ENCODE measurements at places on chromosomes 7 and 10. TPM values are rescaled to one million over a fixed set of nuclear protein-coding genes. Genes with fewer than 3 reads are reported as not detected.

The VAX1 gene
- total RNA-seq: not detected

The CFTR gene
- total RNA-seq: not detected

DNA sequence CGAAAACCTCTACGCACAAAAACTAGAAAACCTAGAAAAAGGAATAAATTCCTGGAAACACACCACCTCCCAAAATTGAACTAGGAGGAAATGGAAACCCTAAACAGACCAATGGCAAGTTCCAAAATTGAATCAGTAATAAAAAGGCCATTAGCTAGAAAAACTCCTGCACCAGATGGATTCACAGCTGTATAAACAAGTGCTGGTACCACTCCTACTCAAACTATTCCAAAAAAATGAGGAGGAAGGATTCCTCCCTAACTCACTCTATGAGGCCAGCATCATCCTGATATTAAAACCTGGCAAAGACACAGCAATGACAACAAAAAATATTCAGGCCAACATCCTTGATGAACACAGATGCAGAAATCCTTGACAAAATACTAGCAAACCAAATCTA lies 228.2 kb downstream of the CHRM2 start:
- H3K27ac ChIP-seq: no peak overlapping the region
- H3K4me3 ChIP-seq: no peak overlapping the region
- no peak for DNase-seq

DNA sequence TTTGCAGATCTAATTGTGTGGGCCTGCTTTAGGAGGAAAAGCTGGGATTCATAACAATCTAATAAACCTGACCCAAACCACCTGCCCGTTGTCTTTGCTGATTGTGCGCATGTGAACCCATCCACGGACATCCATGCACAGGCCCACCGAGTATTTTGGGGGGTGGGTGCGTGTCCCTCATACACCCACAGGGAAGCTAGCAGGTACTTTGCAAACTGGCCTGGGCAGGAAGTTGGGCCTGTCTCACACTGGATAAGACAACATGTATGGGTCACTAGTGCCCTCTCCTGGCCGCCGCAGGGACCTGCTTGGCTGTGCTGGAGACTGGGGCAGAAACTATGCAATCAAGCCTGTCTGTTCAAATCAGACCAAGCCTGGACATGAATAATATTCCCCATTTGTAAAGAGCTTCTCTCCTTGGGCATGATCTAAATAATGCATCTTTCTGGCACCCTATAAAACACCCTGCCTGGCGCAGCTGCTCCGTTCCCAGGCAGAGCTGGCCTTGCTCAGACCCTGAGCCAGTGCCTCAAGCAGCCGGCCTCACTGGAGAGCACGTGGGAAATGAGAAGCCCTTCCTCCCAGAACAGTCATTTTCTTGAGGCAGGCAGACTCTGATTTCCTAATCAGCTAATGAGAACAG lies 15.8 kb downstream of the ECHDC3 start:
- H3K27me3 ChIP-seq: peaks cover 7% of the 10 kb centered on the region
- no peak overlapping the region for H3K4me3 ChIP-seq
- H3K4me1 ChIP-seq: no peaks in the 10 kb centered on the region
- H3K36me3 ChIP-seq: no peaks in the 10 kb centered on the region
- no peak overlapping the region for H3K27ac ChIP-seq

GRCh38 chr10:48494073-48494472 lies 110.8 kb downstream of the ARHGAP22 start:
- no peak overlapping the region for H3K27ac ChIP-seq
- H3K4me3 ChIP-seq: no peak overlapping the region
- peak; percentile 48 for DNase-seq
- peaks cover 12% of the 10 kb centered on the region for H3K27me3 ChIP-seq

DNA sequence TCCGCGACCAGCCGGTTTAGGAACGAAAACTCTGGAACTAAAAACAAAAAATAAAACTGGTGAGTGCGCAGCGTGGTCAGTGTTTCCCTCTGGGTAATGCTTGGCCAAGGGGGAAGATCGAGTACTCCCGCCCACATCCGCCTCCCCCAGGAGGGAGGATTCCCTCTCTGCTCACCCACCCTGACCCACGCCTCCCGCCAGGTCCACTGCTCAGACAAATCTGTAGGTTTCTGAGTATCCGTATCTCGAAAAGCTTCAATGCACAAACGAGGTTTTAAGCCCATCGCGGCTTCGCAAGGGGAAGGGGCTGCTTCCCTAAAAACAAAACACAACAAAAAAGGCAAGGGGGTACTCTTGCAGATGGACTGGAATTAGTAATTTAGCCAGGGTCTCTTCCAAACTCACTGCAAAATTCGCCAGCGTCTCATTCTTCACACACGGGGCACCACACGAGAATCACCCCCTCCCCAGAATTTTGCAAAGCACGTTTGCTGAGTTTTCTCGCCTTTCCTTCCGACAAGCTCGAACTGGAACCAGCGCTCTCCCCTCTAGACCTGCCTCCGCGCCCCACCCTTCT lies 75.2 kb downstream of the INSIG1 start:
- no peak for DNase-seq
- peaks cover 79% of the 10 kb centered on the region for H3K27me3 ChIP-seq
- peak overlapping the region; percentile 40 for H3K27ac ChIP-seq
- peaks cover 1% of the 10 kb centered on the region for H3K36me3 ChIP-seq
- peaks cover 31% of the 10 kb centered on the region for H3K4me1 ChIP-seq
- no peak overlapping the region for H3K4me3 ChIP-seq

- H3K27me3 ChIP-seq: peaks cover 49% of the 10 kb centered on the region
- no peaks in the 10 kb centered on the region for H3K36me3 ChIP-seq
- DNase-seq: no peak
Observed at GRCh38 chr7:93006480-93007095, 111.2 kb downstream of the SAMD9 start.

DNA sequence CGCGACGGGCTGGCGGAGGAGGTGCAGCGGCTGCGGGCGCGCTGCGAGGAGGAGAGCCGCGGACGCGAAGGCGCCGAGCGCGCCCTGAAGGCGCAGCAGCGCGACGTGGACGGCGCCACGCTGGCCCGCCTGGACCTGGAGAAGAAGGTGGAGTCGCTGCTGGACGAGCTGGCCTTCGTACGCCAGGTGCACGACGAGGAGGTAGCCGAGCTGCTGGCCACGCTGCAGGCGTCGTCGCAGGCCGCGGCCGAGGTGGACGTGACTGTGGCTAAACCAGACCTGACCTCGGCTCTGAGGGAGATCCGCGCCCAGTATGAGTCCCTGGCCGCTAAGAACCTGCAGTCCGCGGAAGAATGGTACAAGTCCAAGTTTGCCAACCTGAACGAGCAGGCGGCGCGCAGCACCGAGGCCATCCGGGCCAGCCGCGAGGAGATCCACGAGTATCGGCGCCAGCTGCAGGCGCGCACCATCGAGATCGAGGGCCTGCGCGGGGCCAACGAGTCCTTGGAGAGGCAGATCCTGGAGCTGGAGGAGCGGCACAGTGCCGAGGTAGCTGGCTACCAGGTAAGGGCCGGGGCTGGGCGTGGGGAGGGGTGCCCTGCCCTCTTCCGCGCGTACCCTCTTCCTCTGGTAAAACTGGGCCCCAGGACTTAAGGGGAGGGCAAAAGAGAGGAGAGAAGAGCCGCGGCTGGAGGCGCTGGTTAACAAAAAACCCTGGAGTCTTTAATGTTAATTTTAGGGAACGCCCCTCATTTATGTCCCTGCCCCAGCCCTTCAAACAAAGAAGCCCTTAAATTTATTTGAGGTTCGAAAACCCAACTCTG lies 987 bp downstream of the INA start:
- H3K27me3 ChIP-seq: peaks cover 73% of the 10 kb centered on the region
- H3K36me3 ChIP-seq: peaks cover 1% of the 10 kb centered on the region
- no peak overlapping the region for H3K4me3 ChIP-seq

DNA sequence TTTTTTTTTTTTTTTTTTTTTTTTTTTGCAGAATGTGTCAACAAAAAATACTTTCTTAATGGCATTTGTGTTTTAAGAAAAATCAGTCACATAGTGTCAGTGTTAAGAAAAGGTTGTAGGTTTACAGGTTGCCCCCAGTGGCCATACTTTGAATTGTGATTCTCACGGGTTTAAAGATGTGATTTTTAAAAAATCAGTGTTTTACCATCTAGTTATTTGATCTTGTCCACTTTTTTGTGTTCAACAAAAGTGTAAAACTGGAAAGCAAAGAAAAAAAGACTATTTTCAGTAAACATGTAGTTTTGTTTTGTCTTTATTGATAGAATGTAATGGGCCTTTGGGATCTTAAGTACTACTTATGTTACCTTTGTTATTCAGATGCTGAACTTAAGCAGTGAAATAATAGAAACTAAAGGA lies 25.7 kb downstream of the SUV39H2 start:
- no peak overlapping the region for H3K27ac ChIP-seq
- H3K36me3 ChIP-seq: peaks cover 50% of the 10 kb centered on the region
- H3K4me1 ChIP-seq: peaks cover 13% of the 10 kb centered on the region
- no peaks in the 10 kb centered on the region for H3K27me3 ChIP-seq
- H3K4me3 ChIP-seq: no peak overlapping the region

DNA sequence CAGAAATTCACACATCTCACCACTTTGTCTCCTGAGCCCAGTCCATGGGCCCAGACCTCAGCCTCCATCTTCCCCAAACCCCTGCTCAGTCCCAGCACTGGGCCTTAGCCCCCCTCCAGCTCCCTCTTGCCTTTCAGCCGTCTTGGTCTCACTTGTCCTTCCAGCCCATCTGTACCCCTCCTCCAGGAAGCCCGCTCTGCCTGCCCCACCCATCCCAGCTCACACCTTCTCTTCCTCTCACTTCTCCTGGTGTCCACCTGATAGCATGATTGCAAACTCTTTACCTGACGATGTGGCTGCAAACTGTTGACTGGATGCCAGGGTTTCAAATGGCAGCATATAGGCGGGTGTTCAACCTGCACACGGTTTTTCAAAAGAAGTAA lies 96.6 kb downstream of the RGS10 start:
- H3K36me3 ChIP-seq: no peaks in the 10 kb centered on the region
- H3K27me3 ChIP-seq: no peaks in the 10 kb centered on the region
- H3K4me3 ChIP-seq: no peak overlapping the region
- H3K4me1 ChIP-seq: peaks cover 6% of the 10 kb centered on the region
- DNase-seq: no peak

GRCh38 chr10:132299371-132300336 lies 8.1 kb downstream of the STK32C start:
- H3K27ac ChIP-seq: no peak overlapping the region
- peaks cover 5% of the 10 kb centered on the region for H3K27me3 ChIP-seq
- H3K4me3 ChIP-seq: no peak overlapping the region
- no peaks in the 10 kb centered on the region for H3K36me3 ChIP-seq
- DNase-seq: no peak

- no peaks in the 10 kb centered on the region for H3K36me3 ChIP-seq
- no peak overlapping the region for H3K27ac ChIP-seq
- DNase-seq: no peak
- no peak overlapping the region for H3K4me3 ChIP-seq
- H3K4me1 ChIP-seq: no peaks in the 10 kb centered on the region
Observed at GRCh38 chr7:16409777-16410176, 11.6 kb downstream of the CRPPA start.

- H3K36me3 ChIP-seq: peaks cover 64% of the 10 kb centered on the region
- H3K4me3 ChIP-seq: peak overlapping the region; percentile 10
- no peaks in the 10 kb centered on the region for H3K27me3 ChIP-seq
Observed at GRCh38 chr7:92815412-92815811, 21.0 kb downstream of the CDK6 start.

All from activated CD8-positive, alpha-beta memory T cell treated with anti-CD3 and anti-CD28 coated beads, Interleukin-2, amount 10 ng/mL, durations not matched to agents 7 days and 5 days (primary cell).